NCI-H1092 (cell line): ENCODE measurements at places on chromosomes 3 and 15.

DNA sequence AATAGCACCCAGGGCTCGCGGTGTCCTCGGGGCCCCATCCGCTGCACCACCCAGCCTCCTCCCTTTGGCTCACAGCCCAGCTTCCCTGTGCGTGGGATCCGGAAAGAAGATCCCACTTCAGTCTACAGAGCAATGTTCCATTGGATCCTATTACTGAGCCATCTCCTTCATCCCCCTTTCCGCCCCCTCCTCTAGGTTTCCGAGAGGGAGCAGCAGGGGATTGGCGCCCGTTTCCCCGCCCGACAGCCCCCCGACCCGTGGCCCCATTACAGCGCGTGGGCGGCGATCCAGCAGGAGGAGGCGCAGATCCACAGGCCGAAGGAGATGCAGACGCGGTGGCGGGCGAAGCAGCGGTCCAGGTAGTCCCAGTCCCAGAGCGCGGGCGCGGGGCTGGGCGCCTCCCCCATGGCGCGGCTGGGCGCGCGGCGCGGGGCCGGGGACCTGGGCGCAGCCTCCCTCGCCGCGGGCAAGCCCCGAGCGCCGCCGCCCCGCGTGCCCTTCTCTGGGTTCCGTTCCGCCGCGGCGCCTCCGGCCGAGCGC, 340 bp downstream of the TMEM44 start:
- DNase-seq = no peak

GRCh38 chr15:85129881-85130280, 148.2 kb downstream of the PDE8A start:
- DNase-seq = no peak

GRCh38 chr15:25783607-25784540, 79.3 kb downstream of the ATP10A start:
- DNase-seq = no peak

GRCh38 chr15:63025460-63025859, 17.1 kb upstream of the TPM1 start:
- DNase-seq = no peak

GRCh38 chr3:127689266-127689860, 16.6 kb downstream of the ABTB1 start:
- DNase-seq = no peak

- no peak for DNase-seq
These were observed 15.2 kb upstream of the CD47 start for GRCh38 chr3:108106031-108106430.

- no peak for DNase-seq
These were observed 21.4 kb upstream of the ZBED2 start for GRCh38 chr3:111616417-111617105.

GRCh38 chr3:173957646-173958045, 560.1 kb downstream of the NLGN1 start:
- no peak for DNase-seq

DNA sequence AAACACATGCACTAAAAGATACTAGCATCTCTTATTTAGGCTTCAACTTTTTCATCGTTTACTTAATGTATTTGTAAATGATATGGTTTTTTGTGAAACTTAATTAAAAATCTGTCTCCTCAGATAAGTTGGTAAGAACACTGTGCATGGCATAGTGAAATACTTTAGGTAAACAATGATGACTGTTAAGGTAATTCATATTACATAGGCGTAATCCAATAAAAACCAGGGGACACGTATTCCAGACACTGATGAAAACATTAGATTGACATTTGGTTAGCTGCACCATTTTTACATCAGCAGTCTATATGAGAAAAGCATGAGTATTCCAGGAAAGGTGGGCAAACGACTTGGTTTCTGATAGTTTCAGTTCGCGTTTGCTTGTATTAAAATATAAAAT, 170.0 kb downstream of the MBNL1 start:
- DNase-seq = no peak

GRCh38 chr3:58038675-58039292, 30.6 kb downstream of the FLNB start:
- no peak for DNase-seq
